Aorta (tissue), 5 donors: ENCODE measurements at places on chromosomes 13 and 19. TPM values are rescaled to one million over a fixed set of nuclear protein-coding genes. Genes with fewer than 3 reads are reported as not detected.

The DDX49 gene
- total RNA-seq, result 25.0 TPM

- peak; percentile 70 for DNase-seq
Measured at GRCh38 chr19:46451352-46451751, 20.0 kb downstream of the PNMA8A start.

DNA sequence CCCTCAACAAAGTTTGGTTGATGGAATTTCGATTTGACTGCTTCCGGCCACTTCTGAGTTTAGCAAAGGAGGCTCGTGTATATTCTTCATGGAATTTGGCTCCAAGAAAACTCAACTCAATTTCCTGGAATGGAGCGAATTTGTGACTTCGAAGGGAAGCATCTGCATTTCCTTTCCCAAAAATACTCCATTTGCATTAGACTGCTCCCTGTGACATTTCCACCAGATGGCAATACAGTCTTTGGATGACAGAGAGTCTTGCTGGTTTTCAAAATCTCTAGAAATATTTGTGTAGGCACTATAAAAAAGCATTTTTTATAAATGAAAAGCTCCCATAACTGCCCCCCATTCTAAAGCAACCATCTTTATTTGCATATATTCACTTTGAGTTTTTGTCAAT, 4.1 kb downstream of the C1QTNF9 start:
- DNase-seq, result no peak

- no peak for DNase-seq
Measured at GRCh38 chr13:45809801-45810394, 41.7 kb downstream of the SIAH3 start.

DNA sequence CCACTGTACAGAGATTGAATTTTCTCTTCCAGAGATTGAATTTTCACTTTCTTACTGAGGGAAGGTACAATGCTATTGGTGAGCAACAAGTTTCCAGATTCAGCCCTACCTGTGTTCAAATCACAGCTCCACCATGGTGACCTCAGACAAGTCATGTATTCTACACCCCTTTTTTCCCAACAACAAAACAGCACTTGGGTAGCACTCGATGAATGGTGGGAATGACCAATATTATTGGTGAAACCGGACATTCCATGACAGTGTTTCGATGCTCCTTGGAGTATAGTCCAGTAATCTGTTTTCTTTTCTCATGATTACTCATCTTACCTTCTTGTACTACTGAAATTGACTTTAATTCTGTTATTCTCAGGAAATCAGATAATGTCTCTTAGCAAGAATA, 266.2 kb upstream of the SOX21 start:
- DNase-seq, result no peak

DNA sequence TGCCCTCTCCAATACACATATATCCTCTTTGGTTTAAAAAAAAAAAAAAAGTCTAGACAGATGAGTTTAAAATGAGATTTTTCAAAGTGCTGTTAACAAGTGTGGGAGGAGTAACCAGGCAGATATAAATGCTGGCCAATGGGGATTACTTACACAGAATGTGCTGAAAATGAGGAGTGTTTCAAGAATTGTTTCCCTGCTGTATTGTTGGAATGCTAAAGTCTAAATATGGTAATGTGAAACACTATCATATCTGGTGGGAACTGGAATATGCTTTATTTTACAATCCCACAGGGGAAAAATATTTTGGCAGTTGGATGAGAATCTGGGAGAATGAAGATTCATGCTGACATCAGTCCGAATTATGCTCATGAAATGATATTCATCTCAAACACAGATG, 250.7 kb downstream of the DCT start:
- no peak for DNase-seq

DNA sequence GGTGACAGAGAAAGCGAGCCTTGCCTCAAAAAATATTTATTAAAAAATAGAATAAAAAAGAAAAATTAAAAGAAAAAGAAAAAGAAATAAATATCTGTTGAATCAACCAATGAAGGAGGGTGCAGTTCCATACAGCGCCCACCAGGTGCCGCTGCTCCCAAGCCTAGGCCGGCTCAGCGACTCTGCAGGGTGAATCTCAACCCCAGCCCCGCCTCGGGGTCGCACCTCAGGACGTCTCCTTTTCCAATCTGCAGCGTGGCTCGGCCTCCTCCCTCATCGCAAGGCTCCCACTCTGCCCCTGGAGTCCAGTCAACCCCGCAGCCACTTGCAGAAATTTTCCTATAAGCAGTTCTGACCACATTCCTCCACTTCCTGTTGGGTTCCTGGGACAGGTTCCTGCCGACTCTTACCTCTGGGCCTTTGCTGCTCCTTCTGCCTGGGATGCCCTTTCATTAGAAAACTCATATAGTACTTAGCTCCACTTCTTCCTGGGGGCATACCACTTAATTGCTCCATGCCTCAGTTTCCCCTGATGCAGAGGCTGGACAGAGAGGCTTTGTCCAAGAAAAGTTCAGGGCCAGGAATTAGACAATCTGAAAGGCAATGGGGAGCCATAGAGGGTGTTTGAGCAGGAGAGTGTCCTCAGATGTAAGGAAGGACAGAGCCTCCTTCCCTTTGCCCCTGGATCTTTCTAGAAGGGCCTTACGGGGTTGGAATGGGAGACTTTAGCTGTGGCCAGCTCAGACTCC, 24.3 kb downstream of the NFILZ start:
- peak; percentile 66 for DNase-seq

The PCSK4 gene
- total RNA-seq, result 3.1 TPM

DNA sequence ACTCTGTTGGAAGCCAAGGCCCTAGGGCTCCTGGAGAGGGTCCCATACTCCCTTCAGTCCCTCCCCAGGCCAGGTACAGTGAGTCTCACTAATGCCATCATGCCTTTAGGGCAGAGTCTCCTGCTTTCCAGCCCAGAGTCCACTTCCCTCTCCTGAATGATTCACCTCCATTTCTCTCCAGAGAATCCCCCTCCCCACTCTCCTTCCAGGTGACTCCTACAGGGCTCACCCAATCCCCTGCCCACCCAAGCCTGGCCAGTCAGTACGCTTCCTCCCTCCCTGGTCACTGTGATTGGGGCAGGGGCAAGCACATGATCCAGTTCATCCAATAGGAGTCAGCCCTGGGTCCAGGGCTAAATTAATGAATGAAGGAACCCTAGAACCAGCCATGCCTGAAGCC, 35.0 kb upstream of the PNMA8B start:
- no peak for DNase-seq

GRCh38 chr13:110012102-110012739, 225.8 kb upstream of the IRS2 start:
- no peak for DNase-seq

GRCh38 chr13:31046711-31047279, 114.3 kb downstream of the TEX26 start:
- DNase-seq, result no peak

The FNDC3A gene
- total RNA-seq, result 70.2 TPM

The SULT2A1 gene
- total RNA-seq, result not detected

- no peak for DNase-seq
Measured at GRCh38 chr19:11457115-11457514, 21.7 kb downstream of the PRKCSH start.

GRCh38 chr13:45374917-45375316, 33.9 kb upstream of the TPT1 start:
- DNase-seq, result no peak

DNA sequence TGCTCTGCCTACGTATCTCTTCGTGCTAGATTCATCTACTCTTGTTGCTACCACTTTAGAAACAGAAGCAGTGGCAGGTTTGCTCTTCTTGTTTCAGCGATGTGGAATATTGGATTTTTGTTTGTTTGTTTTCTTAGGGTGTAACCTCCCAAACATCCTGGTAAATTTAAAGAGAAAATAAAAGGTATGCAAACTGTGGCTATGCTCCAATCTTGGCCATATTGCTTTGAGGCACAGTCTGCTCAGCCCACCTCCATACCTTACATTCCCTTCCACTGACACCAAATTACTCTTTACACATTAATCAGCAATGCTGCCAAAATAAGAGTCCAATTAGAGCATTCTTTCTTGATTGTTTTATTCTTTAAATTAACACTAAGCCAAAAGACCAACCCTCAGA, 25.2 kb upstream of the UBL3 start:
- no peak for DNase-seq

DNA sequence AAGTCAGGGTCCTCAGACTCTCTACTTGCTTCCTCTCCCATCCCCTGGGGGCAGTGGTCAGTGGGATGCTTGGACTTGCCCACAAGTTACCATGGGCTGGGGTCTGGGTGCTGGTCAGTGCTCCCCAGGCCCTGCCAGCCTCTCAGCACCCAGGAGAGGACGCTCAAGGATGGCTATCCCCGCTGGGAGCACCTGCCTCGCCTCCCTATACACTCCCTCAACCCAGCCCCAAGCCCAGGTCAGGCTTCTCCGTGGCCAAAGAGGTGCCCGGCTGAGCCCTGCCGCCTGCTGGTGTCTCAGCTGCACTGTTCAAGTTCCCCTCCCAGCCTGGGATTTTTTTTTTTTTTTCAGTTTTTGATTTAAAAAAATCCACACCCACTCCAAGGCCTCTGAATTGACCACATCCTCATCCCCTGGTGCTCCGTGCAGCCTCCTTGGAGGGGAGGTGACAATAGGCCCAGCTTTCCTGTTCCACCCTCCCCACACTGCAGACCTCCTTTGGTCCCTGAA, 10.8 kb downstream of the F2RL3 start:
- peak; percentile 70 for DNase-seq

The KIR3DL1 gene
- not detected for total RNA-seq

DNA sequence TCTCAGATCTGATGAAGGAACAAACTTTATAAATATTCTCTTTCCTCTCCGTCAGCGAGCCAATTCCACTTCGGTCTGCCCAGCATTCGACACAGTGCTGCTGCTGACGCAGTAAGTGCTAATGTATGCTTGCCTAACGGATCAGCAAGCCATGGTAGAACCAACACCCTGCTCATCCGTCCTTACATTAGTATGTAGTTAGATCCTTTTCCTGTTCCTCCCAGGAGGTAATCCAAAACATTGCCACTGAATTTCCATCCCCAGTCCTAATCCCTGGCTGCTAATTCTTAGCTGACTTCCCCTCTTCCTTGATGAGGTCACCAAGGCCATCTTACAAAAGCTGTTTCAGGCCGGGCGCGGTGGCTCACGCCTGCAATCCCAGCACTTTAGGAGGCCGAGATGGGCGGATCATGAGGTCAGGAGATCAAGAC, 88.0 kb downstream of the STARD13 start:
- no peak for DNase-seq

The TMEM59L gene
- total RNA-seq, result 0.97 TPM

The CGB1 gene
- total RNA-seq, result not detected

The SLC7A10 gene
- total RNA-seq, result not detected

DNA sequence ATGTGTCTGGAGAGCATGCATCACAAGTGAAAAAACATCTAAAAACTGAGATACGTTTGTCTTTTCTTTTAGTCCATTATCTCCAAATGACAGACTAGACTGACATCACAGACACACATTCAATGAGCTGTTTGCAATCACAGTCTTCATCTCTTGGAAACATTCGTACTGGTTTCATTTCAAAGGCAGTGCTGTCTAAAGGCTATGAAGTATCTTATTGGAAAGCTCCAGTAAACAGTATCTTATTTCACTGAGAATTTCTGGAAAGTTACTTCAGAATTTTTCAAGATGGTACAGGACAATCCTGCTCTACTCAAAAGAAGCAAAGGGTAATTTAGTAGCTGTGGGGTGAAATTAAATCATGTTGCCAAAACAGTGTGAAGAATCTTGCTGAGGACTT, 53.5 kb upstream of the TNFRSF19 start:
- no peak for DNase-seq

The SLC10A2 gene
- total RNA-seq, result not detected

The PSG2 gene
- total RNA-seq, result not detected

GRCh38 chr13:20074966-20075365, 85.9 kb downstream of the GJA3 start:
- no peak for DNase-seq

The SLC7A9 gene
- total RNA-seq, result 0.26 TPM

DNA sequence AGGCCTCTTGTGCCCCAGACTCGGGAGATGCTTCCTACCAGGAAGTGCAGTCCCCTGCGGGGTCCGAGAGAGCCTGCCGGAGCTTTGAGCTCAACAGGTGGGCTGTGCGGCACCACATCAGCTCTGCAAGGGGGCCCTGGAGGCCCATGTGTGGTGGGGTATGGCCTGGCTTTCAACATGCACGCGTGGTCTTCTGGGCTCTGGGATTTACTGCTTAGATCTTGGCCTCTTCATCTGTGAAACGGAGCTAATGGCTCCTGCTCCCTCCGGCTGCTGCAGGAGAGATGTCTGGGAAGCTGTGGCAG, 18.0 kb downstream of the NDUFB7 start:
- no peak for DNase-seq

DNA sequence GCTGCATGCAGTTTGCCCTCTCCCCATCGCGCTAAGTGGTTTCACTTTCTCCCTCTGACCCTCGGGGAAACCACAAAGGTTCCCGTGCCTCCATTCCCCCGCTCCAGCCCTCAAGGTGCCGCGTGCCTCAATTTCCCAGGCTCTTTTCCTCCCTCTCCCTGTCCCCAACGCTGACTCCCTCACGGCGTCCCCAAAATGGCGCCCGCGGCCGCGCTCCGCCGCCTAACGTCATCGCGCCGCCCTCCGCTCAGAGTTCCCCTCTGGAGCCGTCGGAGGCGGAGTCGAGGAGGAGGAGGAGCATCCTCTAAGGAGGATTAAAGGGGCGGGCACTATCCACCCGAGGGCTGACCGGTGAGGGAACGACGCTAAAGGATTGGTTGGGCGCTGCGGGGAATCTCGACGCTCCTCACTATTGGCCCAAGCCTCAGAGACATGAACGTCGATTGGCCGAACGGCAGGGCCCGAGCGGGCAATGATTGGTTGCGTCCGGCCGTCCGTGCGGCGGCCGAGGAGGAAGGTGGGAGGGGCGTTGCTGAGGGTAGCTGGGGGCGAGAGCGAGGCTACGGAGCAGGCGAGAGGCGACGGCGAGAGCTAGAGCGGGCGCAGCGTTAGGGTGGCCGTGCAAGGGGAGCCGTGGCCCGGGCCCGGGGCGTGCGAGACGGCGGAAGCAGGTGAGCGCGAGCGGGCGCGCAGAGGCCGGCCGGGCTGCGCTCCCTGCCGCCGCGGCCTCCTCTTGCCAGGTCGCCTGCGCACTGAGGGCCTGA, at the start of gene ZNF574:
ZNF574 (plus strand) TSS at position 551 of the 764 bp plus-strand sequence. CDS start 2,441 bp downstream, outside the sequence.
- peak; percentile 99 for DNase-seq

The BEST2 gene
- total RNA-seq, result not detected
